Hematopoietic multipotent progenitor cell treated with erythropoietin and hydrocortisone succinate and interleukin-3 and kit ligand, for 17 days (in vitro differentiated cells): ENCODE measurements at places on chromosomes 1 and 21.

DNA sequence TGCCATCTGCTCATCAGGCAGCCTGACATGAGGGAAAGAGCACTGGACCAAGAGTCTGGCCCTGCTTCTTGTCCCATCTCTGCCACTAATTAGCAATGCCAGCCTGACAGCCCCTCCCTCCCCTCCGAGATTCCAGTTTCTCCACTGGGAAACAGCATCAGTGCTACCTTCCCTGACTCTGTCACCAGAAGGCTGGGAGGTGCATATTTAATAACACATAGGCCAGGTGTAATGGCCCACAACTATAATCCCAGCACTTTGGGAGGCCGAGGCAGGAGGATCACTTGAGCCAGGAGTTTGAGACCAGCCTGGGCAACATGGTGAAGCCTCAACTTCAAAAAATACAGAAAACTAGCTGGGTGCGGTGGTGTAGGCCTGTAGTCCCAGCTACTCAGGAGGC lies 41.2 kb upstream of the ZBTB40 start:
- DNase-seq: no peak

DNA sequence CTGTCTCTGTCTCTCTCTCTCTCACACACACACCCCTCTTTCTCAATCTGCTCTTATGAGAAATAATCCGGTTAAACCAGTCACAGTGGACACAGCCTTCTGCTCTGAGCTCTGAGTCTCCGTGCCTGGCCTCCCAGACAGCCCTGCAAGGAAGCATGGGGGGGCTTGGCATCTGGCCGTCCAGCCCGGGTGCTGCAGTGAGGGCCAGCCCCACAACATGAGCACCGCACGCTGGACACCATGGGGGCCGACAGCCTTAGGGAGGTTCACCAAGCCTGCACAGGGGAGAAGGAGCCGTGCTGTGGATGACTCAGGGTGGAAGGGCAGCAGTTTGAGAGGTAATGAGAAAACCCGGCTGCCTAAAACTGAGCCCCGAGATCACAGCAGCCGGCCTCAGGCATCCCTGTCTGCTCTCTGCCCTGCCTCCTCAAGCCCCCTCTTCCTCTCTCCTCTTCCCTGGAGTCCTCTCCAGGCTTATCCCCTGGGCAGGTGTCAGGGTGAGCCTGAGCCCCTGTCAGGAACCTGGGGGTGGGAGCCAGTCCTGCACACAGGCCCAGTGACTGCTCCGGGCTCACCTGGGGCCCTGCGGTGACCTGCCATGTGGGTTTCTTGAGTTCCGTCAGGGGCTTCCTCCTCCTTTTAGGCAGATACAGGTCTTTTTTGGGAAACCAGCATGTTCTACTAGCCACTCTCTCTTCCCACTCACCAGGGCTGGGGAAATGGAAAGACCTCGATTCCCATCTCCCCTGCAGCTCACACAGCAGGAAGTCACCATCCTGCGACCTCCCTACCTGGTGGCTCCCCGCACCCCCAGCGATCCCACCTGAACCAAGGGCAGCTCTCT lies 92.8 kb downstream of the ITPKB start:
- no peak for DNase-seq

- no peak for DNase-seq
Observed at GRCh38 chr1:1348420-1349255, 580 bp downstream of the DVL1 start.

DNA sequence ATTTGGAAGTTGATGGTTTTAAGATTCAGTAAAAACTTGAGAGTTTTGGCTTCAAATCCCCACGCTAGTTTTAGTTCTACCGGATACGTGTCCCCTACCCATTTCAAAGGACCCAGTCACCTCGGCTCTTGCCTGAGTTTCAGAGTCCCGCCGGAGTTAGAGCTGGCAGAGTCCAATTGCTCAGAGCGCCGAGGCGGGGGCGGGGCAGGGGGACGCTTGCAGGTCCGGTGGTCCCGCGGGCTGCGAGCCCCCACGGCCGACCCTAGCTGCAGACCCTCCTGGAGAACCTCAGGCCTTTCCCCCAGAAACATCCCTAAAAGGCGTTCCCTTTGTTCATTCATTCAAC lies 765 bp upstream of the VPS45 start:
- no peak for DNase-seq

- no peak for DNase-seq
Observed at GRCh38 chr1:191641420-191642260, 516.6 kb upstream of the RGS18 start.

- DNase-seq: no peak
Observed at GRCh38 chr1:227343727-227344551, 25.6 kb upstream of the CDC42BPA start.

- DNase-seq: no peak
Observed at GRCh38 chr21:44583800-44584147, 3.4 kb upstream of the KRTAP10-5 start.

DNA sequence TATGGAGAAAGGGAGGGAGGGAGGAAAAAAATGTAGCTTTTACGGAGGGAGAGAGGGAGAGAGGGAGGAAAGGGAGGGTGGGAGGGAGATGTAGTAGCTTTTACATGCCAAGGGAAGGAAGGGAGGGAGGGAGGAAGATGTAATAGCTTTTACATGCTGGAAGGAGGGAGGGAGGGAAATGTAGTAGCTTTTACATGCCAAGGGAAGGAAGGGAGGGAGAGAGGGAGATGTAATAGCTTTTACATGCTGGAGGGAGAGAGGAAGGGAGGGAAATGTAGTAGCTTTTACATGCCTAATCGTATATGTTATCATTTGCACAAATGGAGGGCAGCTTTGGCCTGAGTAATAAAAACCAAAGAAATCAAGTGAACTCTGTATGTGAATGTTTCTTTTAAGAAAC lies 35.6 kb downstream of the EEIG2 start:
- DNase-seq: no peak

DNA sequence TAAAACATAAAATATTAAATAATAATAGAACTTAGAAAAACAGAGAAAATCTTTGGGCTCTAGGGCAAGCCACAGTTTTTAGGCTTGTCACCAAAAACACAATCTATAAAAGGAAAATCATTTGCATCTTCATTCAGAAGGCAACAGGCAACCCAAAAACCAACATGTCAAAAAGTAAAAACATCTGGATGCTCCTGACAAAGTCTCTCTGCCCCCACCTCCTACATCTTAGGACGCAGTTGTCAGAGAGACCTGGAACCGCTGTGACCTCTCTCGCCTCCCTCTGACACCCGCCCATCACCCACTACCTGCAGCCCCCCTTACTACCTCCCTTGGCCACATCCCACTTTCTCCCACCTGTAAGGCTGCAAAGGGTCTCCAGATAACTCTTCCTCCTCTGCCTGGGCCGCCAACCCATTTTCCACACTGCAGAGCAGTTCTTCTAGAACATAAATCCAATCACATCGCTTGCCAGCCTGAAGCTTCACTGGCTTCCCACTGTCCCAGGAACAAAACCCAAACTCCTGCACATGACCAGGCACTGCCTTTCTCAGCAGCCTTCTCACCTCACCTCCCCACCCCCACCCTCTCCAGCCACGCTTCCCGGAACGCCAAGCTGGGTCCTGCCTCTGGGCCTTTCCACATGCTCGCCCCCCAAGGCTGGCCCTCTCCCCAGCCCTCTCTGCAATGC lies 14.7 kb downstream of the PRDM15 start:
- DNase-seq: no peak

GRCh38 chr1:238061967-238062613 lies 171.4 kb upstream of the ZP4 start:
- no peak for DNase-seq

GRCh38 chr1:40646315-40646714 lies 19.2 kb downstream of the RIMS3 start:
- DNase-seq: no peak

- no peak for DNase-seq
Observed at GRCh38 chr1:179010671-179011070, 15.0 kb upstream of the FAM20B start.

GRCh38 chr1:115408533-115408932 lies 70.5 kb upstream of the NGF start:
- DNase-seq: no peak

- DNase-seq: peak; percentile 44
Observed at GRCh38 chr1:46605232-46605631, 1.2 kb upstream of the MKNK1 start.

GRCh38 chr1:225766967-225767633 lies 10.5 kb upstream of the SRP9 start:
- DNase-seq: no peak

GRCh38 chr1:164728719-164729118 lies 169.7 kb downstream of the PBX1 start:
- DNase-seq: no peak

GRCh38 chr1:199204231-199204630 lies 565.4 kb downstream of the PTPRC start:
- DNase-seq: no peak

DNA sequence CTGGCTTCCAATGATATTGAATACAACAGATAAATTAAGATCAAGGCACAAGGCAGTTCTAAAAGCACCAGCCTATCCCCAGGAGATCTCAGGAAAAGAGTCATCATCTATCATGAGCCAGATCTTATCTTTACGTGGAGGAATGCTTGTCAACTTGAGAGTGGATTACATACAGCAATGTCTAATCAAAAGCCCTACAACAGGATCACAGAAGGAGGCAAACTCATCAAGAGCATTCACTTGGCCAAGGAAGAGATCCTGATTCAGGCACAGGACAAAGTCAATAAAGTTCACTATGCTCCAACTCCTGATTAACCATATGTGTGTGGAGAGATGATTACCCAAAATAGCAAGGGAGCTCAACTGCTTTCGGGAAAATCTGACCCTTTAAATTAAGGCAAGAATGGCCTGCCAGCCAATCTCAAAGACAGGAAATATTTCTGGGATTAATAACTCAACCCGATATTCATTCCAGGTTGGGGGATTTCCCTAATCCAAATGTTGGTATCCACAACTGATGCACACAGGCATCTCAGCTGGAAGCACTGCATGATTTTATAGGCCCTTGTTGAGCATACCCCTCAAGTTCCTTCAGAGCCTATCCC lies 33.7 kb downstream of the TBX15 start:
- no peak for DNase-seq

- no peak for DNase-seq
Observed at GRCh38 chr1:223682502-223682901, 17.0 kb upstream of the CAPN8 start.

DNA sequence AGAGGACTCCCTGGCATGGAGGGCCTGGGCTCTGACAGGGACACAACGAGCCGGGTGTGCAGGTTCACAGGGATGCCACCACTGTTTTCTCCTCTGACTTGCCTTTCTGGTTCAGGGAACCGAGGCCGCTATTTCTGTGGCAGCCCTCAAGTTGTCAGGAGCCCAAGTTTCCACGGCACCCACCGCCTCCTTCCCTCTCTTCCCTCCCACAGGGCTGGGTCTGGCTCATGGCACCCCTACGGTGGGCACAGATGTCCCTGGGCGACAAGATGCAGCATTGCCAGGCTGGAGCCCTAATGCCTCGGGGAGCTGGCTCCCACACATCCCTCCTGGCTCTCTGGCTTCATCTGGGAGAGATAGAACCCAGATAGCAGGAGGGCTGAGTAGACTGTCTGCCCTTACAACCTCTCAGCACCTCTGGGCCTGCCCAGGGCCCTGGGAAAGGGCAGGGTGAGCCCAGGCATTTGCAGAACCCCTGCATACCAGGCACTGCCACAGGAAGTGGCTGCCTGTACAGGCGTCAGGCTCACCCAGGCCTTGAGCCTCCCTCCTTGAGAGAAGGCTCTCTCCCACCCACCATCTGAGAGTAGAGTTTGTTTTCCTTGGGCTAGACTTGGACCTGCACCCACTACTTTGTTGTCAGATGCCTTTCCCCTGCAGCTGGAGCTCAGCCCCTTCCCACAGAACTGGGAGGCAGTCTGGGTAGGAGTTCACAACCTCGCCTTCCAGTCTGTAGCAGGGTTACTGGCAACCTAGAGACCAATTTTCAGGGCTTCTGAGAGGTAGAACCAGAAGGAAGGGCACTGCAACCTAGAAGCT lies 20.5 kb downstream of the KCNC4 start:
- DNase-seq: no peak

- DNase-seq: no peak
Observed at GRCh38 chr1:226611301-226611700, 62.7 kb downstream of the STUM start.

DNA sequence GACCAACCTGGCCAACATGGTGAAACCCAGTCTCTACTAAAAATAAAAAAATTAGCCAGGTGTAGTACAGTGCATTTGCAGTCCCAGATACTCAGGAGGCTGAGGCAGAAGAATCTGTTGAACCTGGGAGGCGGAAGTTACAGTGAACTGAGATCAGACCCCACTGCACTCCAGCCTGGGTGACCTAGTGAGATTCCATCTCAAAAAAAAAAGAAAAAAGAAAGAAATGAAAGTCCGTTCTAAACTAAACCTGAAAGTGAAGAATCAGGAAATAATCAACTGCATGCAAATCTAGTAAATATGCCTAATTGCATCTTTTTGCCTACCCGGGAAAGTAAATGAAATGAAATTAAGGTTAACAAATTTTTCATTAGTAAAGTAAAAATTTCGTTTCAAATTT lies 99.6 kb downstream of the ZZZ3 start:
- no peak for DNase-seq

- no peak for DNase-seq
Observed at GRCh38 chr1:53608071-53608470, 130.9 kb downstream of the GLIS1 start.

- no peak for DNase-seq
Observed at GRCh38 chr1:30688920-30689794, 34.2 kb downstream of the MATN1 start.

DNA sequence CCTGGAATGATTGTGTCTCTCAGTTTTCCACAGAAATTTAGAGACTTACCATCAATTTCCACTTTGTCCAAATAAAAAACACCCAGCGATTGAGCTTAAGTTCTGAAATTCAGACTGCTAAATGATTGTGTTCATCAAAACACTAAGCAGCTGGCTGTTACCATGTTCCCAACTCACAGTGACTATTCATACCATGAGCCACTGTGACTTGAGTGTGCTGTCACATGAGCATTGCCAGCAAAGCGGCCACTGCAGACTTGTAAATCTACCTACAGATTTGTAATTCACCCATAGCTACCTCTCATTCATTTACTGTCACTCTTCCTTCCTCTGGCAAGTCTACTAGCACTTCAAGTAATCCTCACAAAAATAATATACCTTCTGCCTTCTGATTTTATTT lies 17.2 kb upstream of the PRKAB2 start:
- DNase-seq: no peak

- no peak for DNase-seq
Observed at GRCh38 chr21:23445307-23445706, 2162.0 kb downstream of the MRPL39 start.

DNA sequence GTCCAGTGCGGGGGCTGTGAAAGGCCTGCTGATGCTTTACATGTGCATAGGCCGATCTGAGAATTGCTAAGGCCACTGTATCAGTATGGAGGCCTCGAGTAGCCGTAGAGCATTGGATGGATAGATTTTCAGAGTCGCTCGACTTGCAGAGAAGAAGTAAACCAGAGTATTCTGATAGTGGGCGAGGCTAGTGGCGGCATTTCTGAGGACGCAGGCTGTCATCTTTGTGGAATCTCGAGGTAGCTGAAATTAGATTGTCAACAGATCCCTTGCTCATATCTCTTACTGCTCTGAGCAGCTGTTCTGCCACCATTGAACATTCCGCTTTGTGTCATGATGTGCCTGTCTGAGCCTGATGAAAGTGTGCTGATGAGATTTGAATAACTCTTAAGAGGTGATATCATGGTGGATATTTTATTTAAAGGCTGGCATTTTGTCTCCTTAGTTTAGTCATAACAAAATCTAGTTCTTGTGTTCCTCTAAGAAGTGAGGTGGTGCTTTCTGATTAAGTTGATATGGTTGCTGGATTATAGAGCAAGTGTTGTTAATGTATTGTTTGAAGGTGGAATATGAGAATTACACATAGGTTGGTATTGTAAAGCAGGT lies 1.5 kb downstream of the KIF1B start:
- DNase-seq: no peak

- DNase-seq: no peak
Observed at GRCh38 chr1:106925750-106926149, 130.7 kb upstream of the PRMT6 start.
